ENCODE measurements at places on chromosomes 4 and X.

DNA sequence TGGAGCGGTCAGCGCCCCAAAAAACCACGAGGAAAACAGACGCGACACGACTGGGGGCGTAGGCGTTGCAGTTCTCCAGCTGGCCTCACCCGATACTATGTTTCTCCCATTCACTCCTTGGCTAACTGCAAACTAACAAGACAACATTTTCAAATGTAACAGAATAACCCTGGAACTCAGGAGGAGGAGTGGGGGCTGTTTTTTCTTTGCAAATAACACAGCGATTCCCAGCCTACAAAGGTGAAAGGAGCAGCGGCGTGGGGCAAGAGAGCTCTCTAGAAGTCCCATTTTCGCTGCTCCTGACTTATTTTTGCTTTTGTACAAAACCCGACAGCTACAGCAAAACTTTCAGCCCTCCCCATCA, 1.6 kb downstream of the SOX3 start:
- no peak for DNase-seq

DNA sequence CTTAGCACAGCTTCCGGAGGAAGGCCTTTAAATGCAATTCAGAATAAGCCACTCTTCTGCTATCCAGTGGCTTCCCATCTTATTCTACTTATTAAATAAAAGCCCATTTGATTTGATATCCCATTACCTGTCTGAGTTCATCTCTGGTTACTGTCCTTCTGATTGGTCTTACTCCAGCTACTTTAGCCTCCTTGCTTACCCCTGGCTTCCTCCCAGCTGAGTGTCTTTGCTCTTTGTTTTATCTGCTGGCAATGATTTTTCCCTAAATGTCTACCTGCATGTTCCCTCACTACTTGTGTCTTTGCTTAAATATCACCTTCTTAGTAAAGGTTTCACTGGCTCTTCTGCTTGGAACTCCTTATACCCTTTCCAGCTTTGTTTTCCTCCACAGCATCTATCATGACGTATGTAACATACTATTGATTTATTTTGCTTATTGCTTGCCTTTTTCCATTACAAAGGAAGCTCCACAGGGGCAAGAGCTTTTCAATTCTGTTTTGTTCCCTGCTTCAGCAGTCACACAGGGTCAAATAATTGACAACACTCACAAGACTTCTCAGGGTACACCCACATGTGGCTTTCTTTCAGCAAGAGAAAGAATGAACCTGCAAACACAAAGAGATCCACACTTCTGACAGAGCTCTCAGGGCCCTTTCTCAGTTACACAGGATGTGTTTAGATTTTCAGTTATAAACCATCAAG, 63.8 kb downstream of the TBC1D19 start:
- no peak for DNase-seq

GRCh38 chrX:48468693-48469691, 1.1 kb downstream of the SLC38A5 start:
- DNase-seq = no peak

GRCh38 chr4:57710053-57710452, 599.9 kb upstream of the IGFBP7 start:
- DNase-seq = no peak

DNA sequence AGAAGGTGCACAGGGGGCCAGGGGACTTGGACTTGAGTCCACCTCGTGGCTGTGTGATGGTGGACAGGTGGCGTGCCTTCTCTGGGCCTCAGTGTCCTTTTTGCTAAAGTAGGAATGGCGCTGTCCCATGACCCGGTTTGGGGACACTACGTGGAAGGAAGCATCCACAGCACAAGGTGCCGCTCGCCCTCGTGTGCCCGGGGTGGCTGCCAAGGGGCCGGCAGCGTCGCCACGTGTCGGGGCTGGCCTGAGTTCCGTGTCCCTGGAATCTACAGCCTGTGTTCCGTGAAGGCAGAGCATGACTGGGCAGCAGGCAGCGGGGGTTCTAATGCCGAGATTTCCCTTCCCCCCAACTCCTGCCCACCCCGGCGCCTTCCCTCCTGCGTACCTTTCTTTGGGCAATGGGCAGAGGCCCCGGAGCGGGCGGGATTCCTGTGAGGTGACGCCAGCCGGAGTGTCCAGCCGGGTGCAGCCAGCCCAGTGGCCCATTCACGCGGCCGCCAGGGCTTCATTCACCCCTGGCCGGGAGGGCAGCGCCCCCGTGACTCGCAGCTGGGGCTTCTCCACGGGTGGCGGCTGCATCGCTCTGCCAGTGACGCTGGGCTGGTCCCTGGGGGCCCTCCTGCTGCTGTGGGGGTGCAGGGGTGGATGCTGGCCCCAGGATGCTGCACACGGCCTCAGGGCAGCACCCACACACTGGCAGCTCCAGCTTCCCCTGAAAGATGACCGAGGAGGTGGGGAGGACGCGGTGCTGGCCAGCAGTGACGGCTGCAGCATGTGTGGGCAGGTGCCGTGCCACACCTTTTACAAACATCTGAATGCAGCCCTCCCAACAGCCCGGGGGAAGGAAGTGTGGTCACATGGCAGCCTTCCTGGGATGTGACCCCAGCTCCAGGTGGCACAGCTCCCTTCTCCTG, 21.2 kb downstream of the DOK7 start:
- no peak for DNase-seq

GRCh38 chr4:138977524-138977923, 38.1 kb upstream of the NOCT start:
- no peak for DNase-seq

- no peak for DNase-seq
These were observed 839.9 kb downstream of the RAB28 start for GRCh38 chr4:12644261-12644660.

- no peak for DNase-seq
These were observed 77.6 kb downstream of the RASL11B start for GRCh38 chr4:52939739-52940138.

DNA sequence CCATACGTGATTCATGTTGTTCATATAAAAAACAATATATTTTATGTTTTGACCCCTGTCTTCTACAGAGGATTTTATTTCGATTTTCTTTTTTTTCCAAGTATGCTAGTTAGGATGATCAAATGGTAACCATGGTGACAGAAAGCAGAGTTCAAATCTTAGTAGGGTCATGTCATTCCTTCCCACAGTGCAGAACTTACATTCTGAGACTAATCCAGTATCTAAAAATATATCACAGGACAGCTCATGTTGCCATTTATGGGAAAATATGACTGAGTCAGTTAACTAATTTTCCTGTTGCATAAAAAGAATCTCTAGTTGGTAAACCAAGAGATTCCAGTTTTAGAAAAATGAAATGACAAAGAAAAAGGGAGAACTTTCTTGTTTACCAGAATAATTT, 209.5 kb downstream of the PARM1 start:
- no peak for DNase-seq

- DNase-seq = no peak
These were observed 704 bp upstream of the SEPSECS start for GRCh38 chr4:25160714-25161592.

- DNase-seq = no peak
These were observed 19.5 kb upstream of the CXCR3 start for GRCh38 chrX:71637848-71638247.

DNA sequence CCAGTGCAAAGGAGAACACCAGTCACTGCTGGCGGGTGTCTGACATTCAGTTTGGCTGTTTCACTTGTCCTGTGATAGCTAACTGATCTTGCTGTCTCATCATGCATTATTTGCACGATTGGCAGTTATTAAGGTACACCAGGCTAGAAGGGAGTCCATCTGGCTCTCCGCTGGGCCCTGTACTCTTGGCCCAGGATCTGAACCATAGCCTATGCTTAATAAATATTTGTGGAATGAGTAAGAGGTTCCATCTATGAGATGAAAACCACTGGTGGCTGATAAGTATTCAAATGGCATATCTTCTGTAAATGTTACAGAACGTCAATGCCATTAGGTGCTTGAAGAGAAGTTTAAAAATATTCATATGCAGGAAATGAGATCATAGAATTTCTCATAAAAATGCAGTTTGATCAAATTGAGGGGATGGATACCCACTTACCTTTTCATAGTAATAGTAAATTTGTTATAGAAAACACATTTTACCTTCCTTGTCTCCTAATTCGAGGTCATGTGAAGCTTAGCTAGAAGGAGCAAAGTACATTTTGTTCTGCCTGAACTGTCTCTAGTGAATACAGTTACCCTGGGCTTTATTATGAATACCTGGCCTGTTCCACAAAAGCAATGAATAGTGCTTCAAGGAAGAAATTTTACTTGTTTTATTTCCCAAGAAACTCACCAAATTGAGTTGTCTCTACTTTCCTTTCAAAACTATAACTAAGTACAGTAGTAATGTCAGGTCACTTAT, 213.5 kb downstream of the CBR4 start:
- DNase-seq = no peak

DNA sequence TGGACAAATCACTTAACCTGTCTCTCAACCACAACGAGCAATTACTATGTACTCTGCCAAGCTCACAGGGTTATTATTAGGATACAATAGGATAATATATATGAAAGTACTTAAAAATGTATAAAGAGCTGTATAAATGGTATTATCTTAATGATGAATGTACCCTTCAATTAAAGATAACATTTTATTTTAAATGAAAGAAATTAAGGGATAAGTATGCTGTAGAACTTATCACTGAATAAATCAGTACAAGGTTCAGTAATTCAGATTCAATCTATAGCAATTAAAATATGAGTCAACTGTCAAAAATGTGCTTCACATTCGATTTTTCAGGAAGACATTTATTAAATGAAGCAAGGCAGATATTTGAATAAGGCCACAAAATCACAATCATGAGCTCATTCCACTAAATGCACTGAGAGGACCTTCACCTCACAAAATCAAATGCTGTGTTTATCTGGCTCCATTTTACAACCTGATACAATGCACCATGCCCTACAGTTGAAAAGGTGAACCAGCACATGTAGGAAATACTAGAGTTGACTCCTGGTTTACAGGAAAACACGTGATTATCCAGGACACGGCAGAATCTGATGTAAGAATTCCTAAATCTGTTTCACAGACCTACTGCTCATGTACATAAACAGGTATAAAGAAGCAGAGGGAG, 4.4 kb downstream of the LRCH2 start:
- no peak for DNase-seq

DNA sequence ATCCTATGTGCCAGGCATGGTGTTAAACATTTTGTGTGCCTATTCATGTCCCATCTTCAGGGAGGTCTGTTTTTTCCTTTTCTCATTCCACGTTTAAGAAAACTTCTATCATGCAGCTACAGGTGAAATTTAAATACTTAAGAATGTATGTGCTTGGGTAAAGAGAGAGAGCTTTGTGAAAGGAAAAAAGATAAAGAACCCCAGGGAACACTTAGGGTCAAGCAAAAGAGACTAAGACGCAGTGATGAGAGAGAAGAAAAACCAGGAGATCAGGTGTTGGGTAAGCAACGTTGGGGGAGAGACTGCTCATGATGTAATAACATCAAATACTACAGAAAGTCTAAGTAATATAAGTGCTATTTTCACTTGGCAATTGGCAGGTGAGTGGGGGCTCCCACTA, 253.7 kb downstream of the GRXCR1 start:
- no peak for DNase-seq

DNA sequence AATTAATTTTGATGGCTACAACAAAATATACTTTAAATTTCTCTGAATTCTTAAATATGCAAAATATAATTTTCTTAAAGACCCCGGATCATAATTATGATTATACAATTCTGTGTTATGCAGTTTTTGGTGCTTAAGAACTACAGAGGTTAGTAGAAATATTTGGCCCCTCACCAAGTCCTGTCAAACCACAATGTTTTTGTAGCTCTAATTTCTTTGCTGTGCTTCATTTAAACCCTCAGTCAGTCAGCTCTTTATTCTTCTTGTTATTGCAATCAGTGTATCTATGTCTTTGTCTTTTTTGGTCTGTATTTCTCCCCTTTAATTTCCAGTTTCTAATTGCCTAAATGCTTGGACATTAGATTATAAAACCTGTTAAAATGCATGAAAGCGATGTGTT, 186.1 kb downstream of the CAMK2D start:
- no peak for DNase-seq

DNA sequence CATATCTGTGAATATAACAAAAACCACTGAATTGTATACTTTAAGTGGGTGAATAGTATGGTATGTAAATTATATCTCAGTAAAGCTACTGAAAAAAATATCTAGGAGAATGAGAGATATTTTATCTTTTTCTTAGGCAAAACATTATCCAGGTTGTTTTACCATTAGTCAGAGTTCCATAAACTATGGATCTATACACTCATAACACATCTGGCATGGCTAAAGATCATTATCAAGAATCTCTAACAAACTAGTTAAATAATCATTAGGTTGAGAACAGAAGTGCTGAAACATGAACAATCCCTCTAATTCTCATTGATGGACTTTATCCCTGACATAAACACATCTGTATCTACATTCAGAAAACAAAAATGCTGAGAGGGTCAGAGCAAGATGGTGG, 15.6 kb downstream of the MED14 start:
- DNase-seq = no peak

GRCh38 chr4:99248714-99249113, 29.7 kb upstream of the ADH6 start:
- DNase-seq = no peak

DNA sequence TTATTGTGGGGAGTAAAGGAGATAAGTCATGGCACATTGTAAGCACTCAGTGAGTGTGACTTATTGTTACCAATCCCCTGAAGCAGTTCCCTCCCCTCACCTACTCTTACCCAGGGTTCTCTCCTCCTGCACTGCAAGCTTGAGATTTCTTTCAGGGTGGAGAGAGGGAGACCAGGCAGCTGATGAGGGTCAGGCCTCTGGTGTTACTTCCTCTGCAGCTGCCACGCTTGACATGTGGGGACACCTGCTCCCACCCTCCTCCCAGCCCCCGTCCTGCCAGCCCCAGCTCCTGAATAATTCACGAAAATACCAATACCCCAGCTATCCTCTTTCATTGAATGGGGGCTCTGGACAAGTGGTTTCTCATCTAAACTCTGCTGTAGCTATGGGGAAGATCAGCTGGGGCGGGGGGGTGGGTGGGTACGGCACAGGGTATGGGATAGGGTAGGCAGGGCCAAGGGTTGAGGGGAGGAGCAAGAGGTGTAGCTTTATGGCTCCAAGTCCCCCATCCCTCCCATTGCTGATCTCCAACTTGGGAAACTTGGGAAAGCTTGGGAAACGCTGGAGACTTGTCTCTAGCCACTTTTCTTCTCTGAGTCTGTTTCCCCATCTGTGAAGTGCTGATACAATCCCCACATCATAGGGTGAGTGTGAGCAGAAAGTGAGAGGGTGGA, 148.5 kb upstream of the PJA1 start:
- DNase-seq = no peak

GRCh38 chrX:132114607-132115006, 13.2 kb downstream of the FRMD7 start:
- DNase-seq = no peak

- no peak for DNase-seq
These were observed 30.2 kb downstream of the PPP2R3B start for GRCh38 chrX:356385-357034.

DNA sequence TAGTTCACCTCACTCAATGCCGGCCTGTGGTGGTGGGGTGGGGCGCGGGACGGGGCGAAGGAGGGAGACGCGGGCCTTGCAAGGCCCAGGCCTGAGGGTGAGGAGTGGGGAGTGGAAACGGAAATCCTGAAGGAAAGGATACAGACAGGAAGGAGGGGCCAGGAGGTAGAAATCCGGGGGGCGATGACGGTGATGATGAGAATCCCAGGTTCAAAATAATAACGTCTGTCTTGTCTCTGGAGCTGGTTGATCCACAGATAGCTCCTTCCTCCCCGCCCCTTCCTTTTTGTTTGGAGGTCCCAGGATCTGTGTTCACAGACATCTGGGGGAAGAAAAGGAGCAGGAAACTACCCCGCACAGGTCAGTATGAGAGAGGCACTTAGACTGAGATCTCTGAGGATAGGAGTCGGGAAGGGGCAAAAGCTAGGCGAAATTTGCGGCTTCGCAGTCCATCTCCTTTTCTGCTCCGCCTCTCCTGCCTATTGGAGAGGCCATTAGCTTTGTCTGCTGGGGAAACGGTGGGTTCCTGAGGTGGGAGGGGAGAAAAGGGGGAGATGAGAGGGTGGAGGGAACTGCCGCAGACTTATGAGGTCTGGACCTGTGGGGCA, 746 bp downstream of the TCEAL7 start:
- DNase-seq = no peak

All from nucleus accumbens (tissue), 56 donors.